ENCODE measurements at places on chromosomes 5 and 9. TPM values are rescaled to one million over a fixed set of nuclear protein-coding genes. Genes with fewer than 3 reads are reported as not detected.

DNA sequence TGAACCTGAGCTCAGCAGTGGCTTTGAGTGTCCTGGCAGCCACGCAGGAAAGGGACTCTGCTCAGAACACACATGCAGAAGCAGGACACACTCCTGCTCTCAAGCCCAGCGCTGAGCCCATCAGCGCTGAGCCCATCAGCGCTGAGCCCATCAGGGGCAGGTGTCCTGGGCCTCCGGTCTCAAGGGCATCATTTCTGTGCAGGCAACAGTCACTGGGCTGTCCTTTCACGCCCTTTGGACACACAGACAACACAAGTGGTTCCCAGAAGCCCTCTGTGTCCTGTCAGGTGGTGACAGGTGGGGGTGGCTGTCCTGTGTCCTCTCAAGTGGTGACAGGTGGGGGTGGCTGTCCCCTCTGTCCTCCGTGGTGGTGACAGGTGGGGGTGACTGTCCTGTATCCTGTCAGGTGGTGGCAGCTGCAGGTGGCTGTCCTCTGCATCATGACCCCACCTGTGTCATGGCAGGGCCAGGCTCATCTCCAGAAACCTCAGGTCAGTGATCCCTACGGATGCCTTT is 39.0 kb upstream of the CLPTM1L start:
- DNase-seq: no peak

DNA sequence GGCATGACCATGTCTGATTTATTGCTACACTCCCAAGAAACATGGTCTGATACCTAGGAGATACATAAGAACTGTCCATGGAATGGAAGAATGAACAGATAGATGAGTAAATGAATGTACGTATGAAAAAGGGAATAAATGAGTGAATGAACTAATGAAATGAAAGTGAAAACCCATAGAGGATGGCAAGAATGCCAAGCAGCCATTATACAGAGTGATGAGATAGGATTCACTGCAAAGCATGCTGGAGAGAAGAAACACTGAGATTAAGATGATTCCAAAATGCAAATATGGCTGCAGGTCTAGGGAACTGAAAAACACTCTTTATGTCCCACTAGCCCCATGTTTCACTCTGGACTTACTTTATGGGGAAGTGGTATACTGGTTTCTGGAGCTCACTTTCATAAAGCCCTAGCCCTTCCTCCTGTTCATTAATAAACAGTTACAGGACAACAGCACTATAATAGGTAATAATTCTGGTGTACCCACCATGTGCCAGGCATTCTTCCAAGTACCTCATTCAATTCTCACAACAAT is 170.3 kb upstream of the RAD23B start:
- DNase-seq: no peak

NIPAL4 gene
- total RNA-seq: 89.5 TPM

- DNase-seq: no peak
These were observed 78.1 kb downstream of the VCAN start for GRCh38 chr5:83549674-83550073.

DNAJA1 gene
- total RNA-seq: 41.4 TPM

DNA sequence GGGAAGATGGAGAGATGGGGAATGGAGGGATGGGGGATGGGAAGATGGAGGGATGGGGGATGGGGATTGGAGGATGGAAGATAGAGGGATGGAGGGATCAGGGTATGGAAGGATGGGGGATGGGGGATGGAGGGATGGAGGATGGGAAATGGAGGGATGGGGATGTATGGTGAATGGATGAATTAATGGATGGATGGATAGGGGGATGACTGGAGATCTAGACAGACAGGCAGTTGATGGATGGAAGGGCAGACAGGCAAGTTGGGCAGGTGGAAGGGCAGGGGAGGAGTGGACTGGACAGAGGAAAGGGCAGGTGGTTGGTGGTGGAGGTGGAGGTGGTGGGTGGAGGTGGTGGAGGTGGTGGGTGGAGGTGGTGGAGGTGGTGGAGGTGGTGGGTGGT is 167.2 kb downstream of the C9orf50 start:
- DNase-seq: no peak

ADRB2 gene
- 42.6 TPM for total RNA-seq

MRPL22 gene
- total RNA-seq: 20.1 TPM

DNA sequence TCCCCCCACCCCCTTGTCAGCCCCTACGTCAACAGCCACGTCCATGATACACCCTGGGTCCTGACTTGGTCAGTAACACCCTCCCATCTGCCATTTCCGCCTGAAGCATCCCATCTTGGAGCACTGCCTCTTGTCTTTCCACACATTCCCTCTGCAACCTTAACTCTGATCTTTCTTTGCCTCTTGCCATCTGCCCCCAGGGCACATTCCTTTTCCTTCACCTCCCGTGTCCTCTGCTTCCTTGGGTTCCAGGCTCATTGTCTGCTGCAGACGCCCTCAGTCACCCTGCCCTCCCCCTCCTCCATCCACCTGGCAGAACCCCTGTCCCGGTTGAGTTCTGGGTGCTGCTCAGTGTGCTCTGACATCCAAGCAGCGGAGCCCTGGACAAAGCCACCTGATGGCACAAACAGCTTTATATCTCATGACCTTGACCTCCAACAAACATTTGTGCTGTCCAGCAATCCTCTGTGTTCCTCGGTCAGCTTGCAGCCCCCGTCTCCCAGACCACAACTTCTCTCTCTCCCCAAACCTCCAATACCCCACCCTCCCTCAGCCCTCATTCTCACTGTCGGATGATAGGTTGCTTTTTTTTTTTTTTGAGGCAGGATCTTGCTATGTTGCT is 97.7 kb upstream of the IER5L start:
- DNase-seq: no peak

- peak; percentile 93 for DNase-seq
These were observed 13.6 kb upstream of the ALDOB start for GRCh38 chr9:101449071-101449721.

CSNK1G3 gene
- 25.0 TPM for total RNA-seq

GRCh38 chr9:37229455-37229854 is 109.1 kb downstream of the ZCCHC7 start:
- DNase-seq: no peak

DNA sequence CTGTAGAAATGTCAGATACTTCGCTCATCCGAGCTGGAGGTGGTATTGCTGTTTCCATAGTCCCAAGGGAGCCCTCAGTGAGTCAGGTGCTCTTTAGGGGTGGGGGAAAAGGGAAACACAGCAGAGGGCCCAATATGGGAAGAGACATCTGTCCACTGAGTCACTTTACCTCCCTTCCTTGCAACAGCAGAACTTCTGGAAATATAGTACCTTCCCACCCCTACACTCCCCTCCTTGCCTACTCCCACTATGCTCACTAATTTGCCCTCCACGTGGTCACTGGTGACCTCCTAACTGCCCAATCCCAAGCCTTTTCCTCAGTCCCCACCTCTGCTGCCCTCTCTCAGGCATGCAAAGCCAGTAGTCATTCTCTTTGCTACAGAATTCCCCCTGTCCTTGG is 1.9 kb downstream of the HK3 start:
- peak; percentile 18 for DNase-seq

Measured in lower leg skin (tissue), 4 donors.